ENCODE measurements at places on chromosomes 11 and 22. TPM values are rescaled to one million over a fixed set of nuclear protein-coding genes. Genes with fewer than 3 reads are reported as not detected.

MYRF gene
- 1.0 TPM for total RNA-seq

MPZL3 gene
- total RNA-seq, result 84.1 TPM

ENTHD1 gene
- total RNA-seq, result 0.30 TPM

AIFM3 gene
- total RNA-seq, result not detected

APOBEC3B gene
- 10.4 TPM for total RNA-seq

SLN gene
- not detected for total RNA-seq

SIRT3 gene
- total RNA-seq, result 13.5 TPM

PATE2 gene
- total RNA-seq, result not detected

OR52H1 gene
- not detected for total RNA-seq

YWHAH gene
- total RNA-seq, result 223 TPM

NLRP6 gene
- total RNA-seq, result 1.5 TPM

MCHR1 gene
- total RNA-seq, result not detected

SLC22A12 gene
- total RNA-seq, result not detected

RAC2 gene
- 521 TPM for total RNA-seq

CCDC116 gene
- 0.25 TPM for total RNA-seq

MICAL2 gene
- total RNA-seq, result 158 TPM

LGR4 gene
- not detected for total RNA-seq

PAMR1 gene
- total RNA-seq, result not detected

MYOD1 gene
- total RNA-seq, result not detected

HBB gene
- not detected for total RNA-seq

CEND1 gene
- 1.3 TPM for total RNA-seq

MUC5AC gene
- not detected for total RNA-seq

DEFB108B gene
- total RNA-seq, result not detected

SNX32 gene
- total RNA-seq, result 3.3 TPM

KDM4D gene
- 0.95 TPM for total RNA-seq

KCNC1 gene
- total RNA-seq, result not detected

OR10AG1 gene
- total RNA-seq, result not detected

RFPL2 gene
- total RNA-seq, result 0.10 TPM

CEP164 gene
- total RNA-seq, result 34.7 TPM

XKR3 gene
- not detected for total RNA-seq

SYNGR1 gene
- 3.8 TPM for total RNA-seq

SCGB2A2 gene
- total RNA-seq, result not detected

MPPED1 gene
- not detected for total RNA-seq

ADAMTS15 gene
- total RNA-seq, result not detected

MPPED2 gene
- not detected for total RNA-seq

PTPRCAP gene
- 147 TPM for total RNA-seq

B3GAT1 gene
- 0.15 TPM for total RNA-seq

CHID1 gene
- total RNA-seq, result 99.0 TPM

SESN3 gene
- total RNA-seq, result 15.5 TPM

CYTH4 gene
- total RNA-seq, result 16.3 TPM

BEST1 gene
- total RNA-seq, result not detected

LGALS12 gene
- not detected for total RNA-seq

NCF4 gene
- 7.3 TPM for total RNA-seq

PLEKHB1 gene
- total RNA-seq, result 7.7 TPM

CBX6 gene
- 162 TPM for total RNA-seq

E2F8 gene
- total RNA-seq, result 14.6 TPM

TMEM134 gene
- total RNA-seq, result 46.4 TPM

OR6A2 gene
- 0.06 TPM for total RNA-seq

P2RY2 gene
- not detected for total RNA-seq

OR4D11 gene
- not detected for total RNA-seq

TMPRSS13 gene
- total RNA-seq, result 1.2 TPM

Data from activated CD8-positive, alpha-beta memory T cell treated with anti-CD3 and anti-CD28 coated beads for 36 hours (primary cell).